Amniotic stem cell (primary cell): ENCODE measurements at places on chromosomes 11 and 22.

DNA sequence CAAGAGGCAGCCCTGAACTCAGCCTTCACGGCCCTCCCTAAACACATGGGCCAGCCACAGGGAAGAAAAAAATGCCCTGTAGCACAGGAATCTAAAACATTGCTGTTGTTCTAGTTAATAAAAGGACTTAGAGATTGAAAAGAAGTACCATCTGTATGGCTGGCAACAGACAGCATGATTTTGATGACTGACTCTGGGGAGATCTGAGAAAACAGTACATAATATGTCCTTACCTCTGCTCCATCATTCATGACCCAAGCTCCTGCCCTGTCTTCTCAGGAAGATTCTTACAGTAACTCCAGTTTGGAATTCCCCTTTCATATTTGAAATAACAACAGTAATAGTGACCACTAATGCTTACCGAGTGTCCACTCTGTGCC is 244.2 kb downstream of the ETS1 start:
- DNase-seq = no peak

DNA sequence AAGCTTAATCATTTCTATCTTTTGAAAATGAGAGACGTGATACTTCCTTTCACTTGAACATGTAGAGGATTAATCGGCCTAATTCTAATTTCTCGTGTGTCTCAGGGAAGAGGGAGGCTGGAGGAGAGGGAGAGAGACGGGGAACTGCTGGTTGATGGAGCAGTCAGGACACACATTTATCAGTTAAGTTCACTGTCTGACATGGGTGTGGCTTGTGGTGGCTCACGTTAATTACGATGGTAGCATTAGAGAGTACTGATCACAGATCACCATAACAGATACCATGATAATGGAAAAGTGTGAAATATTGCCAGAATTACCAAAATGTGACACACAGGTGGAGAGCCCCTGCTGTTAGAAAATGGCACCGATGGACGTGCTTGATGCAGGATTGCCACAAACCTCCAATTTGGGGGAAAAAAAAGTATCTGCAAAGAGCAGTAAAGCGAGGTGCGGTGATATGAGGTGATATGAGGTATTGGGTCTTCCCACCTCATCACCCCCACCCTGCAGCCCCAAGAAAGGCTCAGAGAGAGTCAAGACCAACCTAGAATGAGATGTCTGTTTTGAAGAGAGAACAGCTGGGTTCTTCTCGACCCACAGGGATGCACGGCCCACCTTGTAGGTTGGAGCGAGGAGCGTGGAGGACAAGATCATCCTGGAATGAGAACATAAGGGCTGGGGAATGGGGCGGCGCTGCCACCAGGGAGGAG is 19.7 kb downstream of the ZBED4 start:
- DNase-seq = no peak

- DNase-seq = no peak
Measured at GRCh38 chr11:2932850-2933251, 3.6 kb upstream of the PHLDA2 start.

DNA sequence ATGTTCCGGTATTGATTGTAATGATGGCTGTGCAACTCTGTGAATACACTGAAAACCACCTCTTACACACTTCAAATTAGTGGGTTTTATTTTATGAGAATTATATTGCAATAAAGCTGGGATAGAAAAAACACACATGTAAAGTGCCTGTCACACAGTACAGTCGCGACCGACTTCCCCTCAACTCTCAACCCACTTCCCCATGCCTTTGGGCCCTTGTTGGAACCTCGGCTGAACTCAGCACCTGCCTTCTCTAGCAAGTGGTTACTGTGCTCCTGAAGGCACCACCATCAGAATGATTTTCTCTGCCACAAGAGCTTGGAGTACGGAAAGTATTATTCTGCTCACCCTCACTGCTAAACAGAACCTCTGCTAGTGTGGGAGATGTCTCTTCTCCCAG is 13.5 kb downstream of the KCNJ1 start:
- no peak for DNase-seq

- DNase-seq = peak; percentile 96
Measured at GRCh38 chr11:61971248-61972111, 4.0 kb upstream of the FTH1 start.

GRCh38 chr11:1205121-1205986 is 17.5 kb upstream of the MUC5B start:
- no peak for DNase-seq

- DNase-seq = no peak
Measured at GRCh38 chr22:25406510-25407210, 157.8 kb upstream of the GRK3 start.

- DNase-seq = no peak
Measured at GRCh38 chr11:118641397-118642019, 34.1 kb downstream of the PHLDB1 start.

DNA sequence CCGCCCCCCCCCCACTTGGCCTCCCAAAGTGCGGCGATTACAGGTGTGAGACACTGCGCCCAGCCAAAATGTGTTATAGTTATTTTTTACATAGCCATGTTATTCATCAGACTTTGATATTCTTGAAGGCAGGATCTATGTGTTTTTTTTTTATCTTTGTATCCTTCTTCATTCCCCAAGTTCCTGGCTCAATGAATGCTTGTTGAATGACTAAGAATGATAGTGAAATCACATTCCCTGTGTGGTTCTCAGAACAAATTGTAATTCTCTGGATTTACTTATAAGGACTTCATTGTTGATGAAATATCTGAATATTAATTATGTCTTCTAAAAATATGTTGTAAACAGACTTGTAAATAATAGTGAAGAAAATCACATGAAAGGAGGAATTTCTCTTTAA is 33.5 kb downstream of the MMP7 start:
- no peak for DNase-seq

DNA sequence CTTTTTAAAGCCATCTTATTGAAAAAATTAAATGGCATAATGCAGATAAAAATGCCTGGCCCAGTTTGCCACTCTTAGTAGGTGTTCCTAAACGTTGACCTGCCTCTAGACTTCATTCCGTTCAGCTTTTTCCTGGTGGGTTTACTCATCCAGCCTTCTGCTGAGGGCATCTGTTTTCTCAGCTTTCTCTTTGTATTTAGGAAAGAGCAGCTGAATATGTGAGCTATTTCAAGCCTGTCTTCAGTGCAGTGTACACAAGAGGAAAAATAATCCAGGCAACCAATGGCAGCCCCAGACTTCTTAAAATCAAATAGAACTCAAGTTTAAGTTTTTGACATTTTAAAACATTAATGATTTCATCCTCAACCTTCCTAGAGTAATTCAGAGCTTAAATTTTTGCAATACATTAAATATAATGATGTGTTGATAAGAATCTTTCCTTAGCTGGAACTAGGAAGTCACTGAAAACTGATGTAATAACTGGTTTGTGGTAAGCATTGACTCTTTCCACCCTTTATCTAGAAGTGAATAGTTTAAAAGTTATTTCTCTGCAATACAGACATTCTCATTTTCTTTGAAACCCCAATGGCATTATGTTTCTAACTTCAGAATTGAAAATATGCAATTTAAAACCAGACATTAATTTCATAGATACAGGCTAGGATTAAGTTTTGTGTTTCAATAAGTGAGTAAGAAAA is 165.4 kb downstream of the AASDHPPT start:
- no peak for DNase-seq

DNA sequence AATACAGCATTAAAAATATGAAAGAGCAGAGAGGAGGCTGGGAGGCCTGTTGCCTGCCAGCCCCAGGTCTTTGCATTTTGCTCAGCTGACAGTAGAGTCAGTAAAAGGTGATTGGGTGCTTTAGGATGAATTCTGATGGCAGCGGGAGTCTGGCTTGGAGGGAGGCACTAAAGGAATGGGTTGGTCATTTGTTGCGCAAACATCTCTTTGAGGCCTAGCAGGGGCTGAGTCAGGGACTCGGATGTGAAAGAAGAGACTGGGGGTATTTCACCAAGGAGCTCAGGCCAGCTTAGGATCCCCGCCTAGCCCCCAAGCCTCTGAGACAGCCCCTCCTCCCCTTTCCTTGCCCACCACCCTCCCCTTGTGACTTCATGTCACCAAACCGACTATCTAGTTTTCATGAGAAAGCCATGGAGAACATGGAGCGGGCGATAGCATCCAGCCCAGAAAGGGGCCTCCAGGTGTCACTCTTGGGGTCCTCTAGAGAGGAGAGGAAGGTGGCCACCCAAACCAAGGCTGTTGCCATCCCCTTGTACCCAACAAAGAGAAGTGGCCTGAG is 9.7 kb downstream of the DGKZ start:
- DNase-seq = no peak

- no peak for DNase-seq
Measured at GRCh38 chr11:59545179-59546020, 34.1 kb downstream of the OR4D9 start.

DNA sequence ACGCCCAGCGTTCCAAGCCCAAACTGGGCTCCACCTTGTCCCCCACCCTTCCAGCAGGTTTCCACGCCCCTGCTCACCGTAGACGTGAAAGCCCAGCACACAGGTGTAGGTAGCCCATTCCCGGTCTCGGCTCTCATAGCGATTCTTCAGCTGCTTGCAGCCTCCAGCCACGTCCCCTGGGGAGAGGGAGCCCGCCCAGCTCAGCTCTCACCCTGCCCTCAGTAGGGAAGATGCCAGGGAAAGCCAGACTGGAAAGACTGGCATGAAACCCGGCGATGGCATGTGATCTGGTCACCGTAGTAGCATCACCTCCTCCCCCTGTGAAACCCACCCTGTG is 1.4 kb upstream of the MTA2 start:
- DNase-seq = no peak

DNA sequence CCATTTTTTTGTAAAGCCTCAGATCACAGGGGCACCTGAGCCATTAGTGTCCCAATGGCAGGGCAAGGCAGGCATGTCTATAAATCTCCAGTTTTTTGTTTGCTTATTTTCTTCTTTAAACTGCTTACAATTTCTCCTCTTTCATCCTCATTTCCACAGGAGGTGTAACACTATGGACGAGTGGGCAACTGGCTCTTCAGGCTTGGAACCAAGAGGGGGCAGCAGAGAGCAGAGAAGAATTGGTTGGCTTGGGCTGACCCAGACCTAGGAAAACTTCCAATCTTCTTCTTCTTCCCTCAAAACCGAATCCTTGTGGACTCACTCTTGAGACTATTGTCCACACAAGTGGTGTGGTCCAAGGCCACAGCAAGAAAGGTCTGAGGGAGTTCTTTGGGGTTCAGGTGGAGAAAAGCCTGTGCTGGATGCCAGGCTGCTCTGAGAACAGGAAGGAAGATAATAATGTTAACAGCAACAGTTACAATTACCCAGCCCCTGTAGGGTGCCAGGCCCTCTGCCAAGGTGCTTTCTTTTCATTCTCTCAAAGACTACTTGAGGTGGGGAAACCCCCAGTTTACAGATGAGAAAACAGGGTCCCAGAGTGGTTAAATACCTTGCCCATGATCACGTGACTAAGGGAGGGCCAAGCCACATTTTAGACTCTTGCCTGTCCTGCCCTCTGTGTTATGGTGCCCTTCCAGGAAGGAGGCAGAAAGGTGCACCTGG is 70.7 kb upstream of the E2F8 start:
- no peak for DNase-seq

DNA sequence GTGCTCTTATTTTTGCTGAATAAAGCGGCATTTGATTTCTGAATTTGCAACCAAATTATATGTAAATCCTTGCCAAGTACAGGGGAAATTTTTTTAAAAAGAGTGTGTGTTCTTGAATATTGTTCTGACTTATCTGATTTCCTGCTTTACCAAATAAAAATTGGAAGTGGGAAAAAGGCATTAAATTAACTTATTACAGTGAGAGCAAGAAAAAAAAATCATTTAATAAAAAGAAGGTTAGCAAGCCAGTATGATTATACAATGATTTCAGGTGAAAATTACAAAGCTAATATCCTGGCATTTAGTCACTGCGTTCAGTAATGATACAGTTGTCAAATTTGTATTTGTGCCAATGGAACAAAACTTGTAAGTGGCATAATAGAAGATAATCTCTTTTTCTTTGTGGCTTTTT is 82.1 kb upstream of the PPARA start:
- DNase-seq = no peak

DNA sequence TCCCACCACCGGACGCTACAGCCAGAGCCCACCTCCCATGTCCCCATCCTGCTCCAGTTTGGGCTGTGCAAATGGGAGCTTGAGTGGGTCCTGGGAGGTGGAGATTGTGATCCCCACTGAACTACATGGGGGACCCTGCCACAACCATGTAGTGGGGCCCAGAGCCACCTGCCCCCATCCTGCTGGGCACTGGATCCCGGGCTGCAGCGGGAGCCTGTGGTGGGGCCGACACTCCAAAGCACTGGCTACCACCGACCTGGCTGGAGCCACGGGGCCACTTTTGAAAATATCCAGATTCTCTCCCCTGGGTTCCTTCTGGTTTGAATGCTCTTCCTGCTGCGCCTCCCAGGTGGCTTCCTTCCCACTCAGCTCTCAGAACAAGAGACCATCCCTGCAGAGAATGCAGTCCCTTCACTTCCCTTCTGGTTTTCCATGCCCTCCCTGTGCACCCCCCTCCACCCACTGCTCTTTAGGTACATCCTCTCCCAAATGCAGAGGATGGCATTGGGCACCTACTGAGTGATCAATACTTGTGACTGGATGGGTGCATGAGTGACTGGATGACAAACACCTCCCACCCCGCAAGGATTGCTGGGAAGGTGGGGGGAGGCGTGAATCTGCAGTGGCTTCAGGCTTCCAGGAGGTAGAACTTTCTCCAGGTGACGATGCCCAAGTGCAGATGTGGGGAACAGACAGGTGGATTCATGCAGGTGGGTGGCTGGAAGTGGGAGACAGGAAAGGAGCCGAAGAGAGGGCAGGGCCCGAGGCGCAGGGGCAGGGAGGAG is 846 bp upstream of the UNC93B1 start:
- no peak for DNase-seq

DNA sequence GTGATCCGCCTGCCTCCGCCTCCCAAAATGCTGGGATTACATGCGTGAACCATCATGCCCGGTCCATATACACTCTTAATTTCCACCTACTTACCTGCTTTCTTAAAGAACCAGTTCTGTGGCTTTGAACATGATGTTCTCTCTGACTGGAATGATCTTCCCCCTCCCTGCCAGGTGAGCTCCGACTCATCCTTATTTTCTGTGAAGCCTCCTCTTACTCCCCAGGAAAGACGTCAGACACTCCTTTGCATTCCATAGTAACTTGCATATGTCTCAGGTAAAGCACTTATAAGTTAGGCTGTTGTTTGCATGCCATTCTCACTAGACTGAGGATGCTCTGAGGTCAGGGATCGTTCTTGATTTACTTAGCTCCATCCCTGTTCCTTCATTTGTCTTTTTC is 91.8 kb upstream of the RAB1B start:
- DNase-seq = no peak
